ENCODE measurements at places on chromosomes 3 and 15.

- no peak for DNase-seq
Observed at GRCh38 chr3:148873270-148873927, 8.3 kb downstream of the CPA3 start.

- DNase-seq: peak; percentile 41
Observed at GRCh38 chr15:33915571-33916407, 52.5 kb upstream of the CHRM5 start.

- DNase-seq: no peak
Observed at GRCh38 chr3:69878254-69878653, 121.3 kb upstream of the SAMMSON start.

DNA sequence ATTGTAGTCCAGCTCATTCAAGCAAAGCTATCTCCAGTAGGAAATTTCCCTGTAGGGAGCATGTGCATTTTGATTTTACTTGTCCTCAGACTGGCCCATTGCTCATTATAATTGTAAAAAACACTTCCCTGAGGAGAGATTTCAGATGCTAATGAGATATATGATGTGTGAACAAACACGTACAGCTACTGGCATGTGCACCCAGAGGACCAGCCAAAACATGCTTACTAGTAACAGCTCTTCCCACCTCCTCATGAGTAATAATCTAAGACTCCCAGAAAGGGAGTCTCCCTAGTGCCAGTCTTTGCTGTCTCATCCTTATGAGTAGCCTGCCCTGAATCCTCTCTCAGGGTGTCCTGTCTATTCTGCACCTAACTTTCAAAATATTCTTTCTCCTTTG lies 43.4 kb downstream of the FBXO22 start:
- no peak for DNase-seq

GRCh38 chr3:60743631-60744164 lies 507.6 kb downstream of the FHIT start:
- peak; percentile 79 for DNase-seq

Data from HAP-1 (cell line).